ENCODE measurements at places on chromosomes 3 and 15.

DNA sequence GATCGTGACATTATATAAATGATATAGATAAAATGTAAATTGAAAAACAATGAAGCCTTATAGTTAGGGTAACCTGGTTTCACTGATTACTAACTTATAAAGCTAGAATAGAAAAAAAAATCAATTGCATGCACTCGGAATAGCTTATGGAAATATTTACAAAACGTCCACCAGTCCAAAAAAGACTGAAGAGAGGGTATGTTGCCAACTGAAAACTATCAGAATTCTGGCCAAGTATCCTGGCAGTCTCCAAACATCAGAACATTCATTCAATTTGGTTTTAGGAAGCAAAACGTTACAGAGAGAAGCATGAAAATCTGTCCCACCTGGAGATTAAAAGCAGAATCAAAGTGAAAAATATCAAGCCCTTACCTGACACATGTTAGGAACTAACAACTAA lies 892.4 kb downstream of the ROBO1 start:
- DNase-seq, result no peak

GRCh38 chr3:44981751-44982150 lies 5.7 kb downstream of the EXOSC7 start:
- no peak for DNase-seq

DNA sequence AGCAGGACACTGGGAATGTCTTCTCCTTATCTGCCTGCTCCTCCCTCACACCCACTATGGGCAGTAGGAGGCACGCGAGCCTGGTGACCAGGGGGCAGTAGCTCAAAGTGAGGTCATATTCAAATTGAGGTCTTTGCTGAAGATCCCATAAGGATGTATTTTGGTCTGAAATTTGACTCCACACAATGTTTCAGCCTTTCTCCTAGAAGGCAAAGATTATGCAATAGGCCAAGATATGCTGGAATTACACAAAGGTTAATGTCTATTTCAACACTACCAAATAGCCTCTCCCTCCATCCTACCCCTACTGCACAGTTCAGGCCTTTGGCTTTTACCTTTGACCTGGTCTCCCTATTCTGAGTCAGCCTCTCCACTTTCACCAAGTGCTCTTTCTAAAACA lies 203.0 kb downstream of the TIGIT start:
- no peak for DNase-seq

DNA sequence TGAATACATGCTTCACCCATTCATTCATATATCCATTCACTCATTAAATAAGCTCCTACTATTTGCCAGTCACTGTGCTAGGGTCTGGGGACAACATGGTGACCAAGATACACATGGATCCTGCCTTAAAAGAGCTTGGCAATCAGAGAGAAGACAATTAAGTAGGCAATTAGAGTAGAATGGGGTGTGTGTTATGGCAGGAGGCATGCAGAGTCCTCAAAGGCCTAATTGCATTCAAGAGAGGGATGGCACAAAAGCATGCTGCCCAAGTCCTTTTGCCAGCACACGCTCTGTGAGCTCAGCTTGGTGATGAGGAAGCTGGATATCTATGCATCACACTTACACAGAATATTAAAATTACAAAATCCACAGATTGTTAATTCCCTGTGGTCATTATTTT lies 2.8 kb upstream of the PRICKLE2 start:
- DNase-seq, result no peak

GRCh38 chr3:112651516-112651915 lies 10.6 kb upstream of the CCDC80 start:
- no peak for DNase-seq

- DNase-seq, result no peak
Observed at GRCh38 chr15:69225355-69226022, 65.1 kb downstream of the GLCE start.

DNA sequence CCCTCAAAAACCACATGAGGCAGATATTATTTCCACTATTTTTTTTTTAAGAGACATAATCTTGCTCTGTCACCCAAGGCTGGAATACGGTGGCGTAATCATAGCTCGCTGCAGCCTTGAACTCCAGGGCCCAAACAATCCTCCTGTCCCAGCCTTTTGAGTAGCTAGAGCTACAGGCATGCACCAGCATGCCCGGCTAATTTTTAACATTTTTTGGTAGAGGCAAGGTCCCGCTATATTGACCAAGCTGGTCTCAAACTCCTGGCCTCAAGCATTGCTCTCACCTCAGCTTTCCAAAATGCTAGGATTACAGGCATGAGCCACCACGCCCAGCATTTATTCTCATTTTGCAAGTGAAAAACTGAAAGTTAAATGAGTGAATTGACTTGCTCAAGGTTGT lies 50.8 kb upstream of the PIAS1 start:
- no peak for DNase-seq

DNA sequence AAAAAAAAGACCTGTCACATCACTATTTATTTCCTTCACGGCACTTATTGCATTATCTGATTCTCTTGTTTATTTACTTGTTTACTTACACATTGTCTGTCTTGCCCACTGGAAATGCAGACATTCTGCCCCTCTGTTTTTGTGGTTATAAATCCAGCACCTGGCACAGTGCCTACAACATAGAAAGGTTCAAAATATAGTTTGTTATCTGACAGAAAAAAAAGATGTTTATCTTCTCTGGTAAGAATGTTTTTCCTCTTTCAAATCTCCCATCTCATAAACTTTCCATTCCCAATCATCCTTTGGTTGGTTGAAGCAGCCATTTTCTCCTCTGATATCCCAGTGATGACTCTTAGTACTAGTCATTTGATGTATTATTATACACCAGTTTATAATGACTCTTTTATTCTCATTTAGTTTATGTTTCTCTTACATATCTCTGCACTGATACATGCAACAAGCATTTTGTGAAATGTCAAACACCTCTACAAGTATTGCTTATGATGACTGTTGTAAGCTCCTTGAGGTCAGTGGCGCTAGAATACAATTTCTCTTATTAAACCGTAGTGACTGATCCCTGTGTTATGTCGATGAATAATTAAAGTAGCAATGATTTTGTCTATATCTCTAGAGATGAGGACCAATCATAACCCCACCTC lies 398.4 kb upstream of the TBL1XR1 start:
- no peak for DNase-seq

DNA sequence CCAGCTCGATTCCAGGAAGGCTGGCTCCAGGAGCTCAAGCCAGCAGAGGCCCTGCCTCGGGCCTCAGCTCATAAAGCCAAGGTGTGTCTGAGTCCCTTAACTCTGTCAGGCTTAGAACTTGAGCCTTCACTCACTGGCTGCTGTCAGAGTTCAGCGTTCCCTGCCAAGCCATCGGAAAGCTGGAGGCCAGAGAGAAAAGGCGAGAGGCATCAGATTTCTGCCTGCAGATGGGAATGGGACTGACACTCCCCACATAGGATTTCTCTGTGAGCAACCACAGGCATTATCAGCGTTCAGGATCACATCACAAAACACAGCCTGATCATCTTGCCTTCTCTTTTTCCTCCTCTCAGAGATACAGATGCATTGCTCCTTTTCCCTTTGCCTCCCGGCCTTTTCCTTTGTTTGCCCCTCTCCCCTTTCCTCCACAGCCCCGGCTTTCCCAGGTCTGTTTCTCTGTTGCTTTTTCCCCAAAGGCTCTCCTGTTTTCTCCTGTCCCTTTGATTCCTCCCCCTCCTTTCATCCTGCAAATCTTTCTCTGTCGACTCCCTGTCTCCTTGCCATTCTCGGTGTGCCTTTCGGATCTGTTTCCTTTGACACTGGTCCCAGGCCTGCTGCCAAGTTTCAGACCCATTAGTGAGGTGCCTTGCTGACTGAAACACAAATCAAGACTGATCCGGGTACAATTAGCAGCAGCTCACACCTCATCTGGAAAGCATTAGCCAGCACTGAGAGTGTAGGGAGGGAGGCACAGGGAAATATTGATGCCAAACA lies 44.5 kb upstream of the BOC start:
- DNase-seq, result peak; percentile 92

- DNase-seq, result no peak
Observed at GRCh38 chr3:57393977-57394376, 101.5 kb upstream of the ASB14 start.

- DNase-seq, result no peak
Observed at GRCh38 chr3:66830301-66830700, 167.8 kb upstream of the KBTBD8 start.

DNA sequence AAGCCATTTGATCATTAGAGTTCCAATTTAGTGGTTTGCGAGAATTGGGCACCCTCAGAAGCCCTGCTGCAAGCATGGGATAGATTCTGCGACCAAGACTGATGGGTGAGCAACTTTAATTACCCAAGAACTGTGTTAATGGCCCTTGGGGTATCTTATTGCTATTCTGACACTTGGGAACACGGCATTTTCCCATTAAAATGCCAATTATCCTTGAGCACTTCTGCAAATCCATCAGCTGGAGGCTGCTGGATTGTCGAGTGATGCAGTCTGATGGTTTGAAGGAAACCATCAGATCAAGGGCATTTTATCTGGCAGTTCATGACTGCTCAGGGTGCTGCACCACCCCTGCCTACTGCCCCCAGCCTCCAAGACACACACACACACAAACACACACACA lies 183.6 kb upstream of the PROK2 start:
- no peak for DNase-seq

DNA sequence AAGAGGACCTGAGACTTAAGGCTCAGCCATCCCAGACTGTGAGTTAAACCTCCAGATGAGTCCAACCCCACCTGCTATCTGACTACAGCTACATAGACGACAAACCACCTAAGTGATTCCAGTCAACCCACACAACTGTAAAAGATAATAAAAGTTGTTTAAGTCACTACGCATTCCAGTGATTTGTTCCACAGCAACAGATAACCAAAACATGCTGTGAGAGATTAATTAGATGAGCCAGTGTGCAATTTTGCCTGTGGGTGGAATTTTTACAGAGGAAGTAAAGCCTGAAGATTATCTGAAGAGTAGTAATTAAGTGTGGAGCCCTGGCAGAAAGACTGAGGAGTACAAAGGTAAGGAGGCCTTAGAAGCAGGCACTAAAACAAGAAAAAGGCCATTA lies 5.4 kb downstream of the BTBD1 start:
- DNase-seq, result no peak

DNA sequence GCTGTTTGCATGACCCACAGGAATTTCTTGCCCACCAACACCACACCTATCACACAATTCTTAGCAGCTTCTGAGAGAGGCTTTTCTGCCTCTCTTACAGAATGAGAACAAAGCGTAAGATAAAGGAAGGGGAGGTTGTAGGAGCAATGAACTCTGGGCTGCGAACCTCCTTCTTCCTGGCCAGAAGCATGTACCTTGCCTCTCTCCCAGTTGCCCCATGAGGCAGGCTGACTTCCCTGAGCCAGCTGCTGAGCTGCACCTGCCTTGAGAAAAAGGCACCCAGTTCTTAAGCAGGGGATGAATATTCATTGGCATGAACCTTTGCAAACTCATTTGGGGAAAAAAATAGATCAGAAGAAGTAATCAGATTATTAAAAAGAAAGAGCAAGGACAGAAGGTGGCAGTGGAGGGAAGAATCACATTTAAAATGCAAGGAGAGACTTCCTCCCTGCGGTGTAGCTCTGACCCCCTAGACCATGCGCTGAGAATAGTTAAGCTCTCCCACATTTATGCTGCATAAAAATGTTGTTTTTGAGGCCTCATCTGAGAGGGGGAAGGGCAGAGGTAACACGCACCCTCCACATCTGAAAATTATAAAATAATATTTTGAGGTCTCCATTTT lies 304.8 kb downstream of the EPHB1 start:
- DNase-seq, result no peak

DNA sequence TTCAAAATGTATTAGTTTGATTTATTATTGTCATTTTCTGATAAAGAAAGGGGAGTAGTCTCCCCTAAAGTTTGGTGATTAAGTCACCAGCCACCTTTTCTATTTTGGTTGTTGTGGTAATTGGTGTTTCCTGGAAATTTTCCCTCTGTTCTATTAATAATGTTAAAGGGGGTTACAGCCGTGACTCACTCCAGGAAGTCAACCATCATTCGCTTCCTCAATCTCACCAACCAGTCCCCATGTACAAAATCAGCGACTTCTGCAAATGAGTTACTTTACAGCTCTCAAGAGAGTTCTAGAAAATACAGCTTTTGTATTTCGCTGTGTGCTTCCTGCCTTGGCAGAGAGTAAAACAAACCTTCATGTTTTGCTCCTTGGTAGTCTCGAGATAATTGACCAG lies 285.1 kb downstream of the LPP start:
- DNase-seq, result no peak

GRCh38 chr15:68594533-68595259 lies 15.9 kb downstream of the CORO2B start:
- DNase-seq, result no peak

DNA sequence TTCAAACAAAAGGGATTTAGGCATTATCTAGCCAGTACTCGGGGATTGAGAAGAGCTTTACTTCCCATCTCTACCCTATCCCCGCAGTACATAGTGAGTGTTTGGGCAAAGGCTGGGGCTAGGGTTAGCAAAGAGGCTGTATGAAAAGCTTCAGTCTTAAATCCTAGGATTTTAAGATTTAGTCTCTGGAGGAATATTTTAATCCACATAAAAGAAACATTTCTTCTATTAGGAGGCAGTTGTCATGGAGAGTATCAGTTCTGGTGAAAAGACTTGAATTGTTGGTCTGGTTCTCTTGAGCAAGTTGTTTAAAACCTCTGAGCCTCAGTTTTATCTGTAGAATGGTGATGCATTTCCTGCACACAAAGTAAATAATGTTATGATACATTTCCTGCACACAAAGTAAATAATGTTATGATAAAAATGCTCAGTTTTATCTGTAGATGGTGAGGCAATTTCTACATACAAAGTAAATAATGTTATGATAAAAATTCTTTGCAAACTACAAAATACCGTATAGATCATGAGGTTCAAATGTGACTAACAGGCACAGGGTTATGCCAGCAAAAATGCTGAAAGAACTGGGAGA lies 53.9 kb upstream of the ZBED2 start:
- DNase-seq, result no peak

GRCh38 chr15:39880718-39881387 lies 39.2 kb downstream of the GPR176 start:
- no peak for DNase-seq

GRCh38 chr3:85360742-85361387 lies 402.1 kb downstream of the CADM2 start:
- DNase-seq, result no peak

DNA sequence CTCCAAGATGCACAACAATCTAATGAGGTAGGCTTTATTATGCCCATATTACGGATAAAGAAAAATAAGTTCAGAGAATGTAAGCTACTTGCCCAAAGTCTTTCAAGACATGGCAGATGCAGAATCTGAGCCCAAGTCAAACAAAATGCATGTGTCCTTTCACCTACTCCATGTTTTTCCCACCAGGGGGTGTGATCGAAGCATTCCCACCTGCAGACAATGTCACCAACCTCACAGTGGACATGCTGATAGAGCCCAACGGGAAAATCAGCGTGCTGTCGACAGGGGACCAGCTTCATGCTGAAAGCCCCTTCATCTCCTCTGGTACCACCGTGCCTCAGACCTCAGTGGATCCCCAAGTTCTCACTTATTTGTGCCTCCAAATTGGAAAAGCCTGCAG lies 99.8 kb upstream of the C15orf61 start:
- no peak for DNase-seq

GRCh38 chr3:175404027-175404426 lies 544.9 kb downstream of the NAALADL2 start:
- no peak for DNase-seq

Measured in esophagus muscularis mucosa (tissue), 4 donors.